Effector memory CD4-positive, alpha-beta T cell (primary cell): ENCODE measurements at places on chromosomes 16 and 17.

DNA sequence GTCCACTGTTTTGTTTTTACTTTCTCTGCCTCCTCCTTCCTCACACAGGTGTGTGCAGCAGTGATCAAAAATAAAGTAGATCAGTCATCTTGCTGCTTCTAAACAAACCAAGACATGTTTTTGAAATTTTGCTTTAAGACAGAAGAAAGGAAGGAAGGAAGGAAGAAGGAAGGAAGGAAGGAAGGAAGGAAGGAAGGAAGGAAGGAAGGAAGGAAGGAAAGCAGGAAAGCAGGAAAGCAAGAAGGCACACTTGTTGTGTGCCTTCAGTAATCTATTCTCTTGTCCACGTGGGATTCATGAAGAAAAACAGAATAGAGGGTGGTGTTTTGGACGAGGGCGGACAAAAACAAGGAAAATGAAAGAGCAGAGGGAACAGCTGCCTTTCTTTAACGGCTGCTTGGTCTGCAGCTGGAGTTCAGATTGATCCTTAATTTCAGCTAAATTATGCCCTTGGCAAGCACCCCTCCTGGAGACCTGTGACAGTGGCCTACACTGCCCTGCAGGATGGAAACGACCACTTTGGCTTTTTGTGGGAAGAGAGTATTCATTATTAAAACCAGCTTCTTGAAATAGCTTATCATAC lies 188.5 kb upstream of the IRX3 start:
- no peaks in the 10 kb centered on the region for H3K36me3 ChIP-seq
- H3K4me1 ChIP-seq = no peaks in the 10 kb centered on the region
- no peaks in the 10 kb centered on the region for H3K27me3 ChIP-seq
- no peak for DNase-seq
- H3K4me3 ChIP-seq = no peak overlapping the region

- no peak for DNase-seq
- H3K4me3 ChIP-seq = no peak overlapping the region
- no peaks in the 10 kb centered on the region for H3K27me3 ChIP-seq
- H3K36me3 ChIP-seq = no peaks in the 10 kb centered on the region
- H3K4me1 ChIP-seq = peaks cover 50% of the 10 kb centered on the region
These were observed 30.7 kb downstream of the CCR7 start for GRCh38 chr17:40534371-40535189.

- peaks cover 2% of the 10 kb centered on the region for H3K36me3 ChIP-seq
- peak overlapping the region; percentile 73 for H3K27ac ChIP-seq
- H3K27me3 ChIP-seq = no peaks in the 10 kb centered on the region
- peaks cover 39% of the 10 kb centered on the region for H3K4me1 ChIP-seq
- DNase-seq = no peak
These were observed 47.7 kb downstream of the TUBD1 start for GRCh38 chr17:59844884-59845594.

DNA sequence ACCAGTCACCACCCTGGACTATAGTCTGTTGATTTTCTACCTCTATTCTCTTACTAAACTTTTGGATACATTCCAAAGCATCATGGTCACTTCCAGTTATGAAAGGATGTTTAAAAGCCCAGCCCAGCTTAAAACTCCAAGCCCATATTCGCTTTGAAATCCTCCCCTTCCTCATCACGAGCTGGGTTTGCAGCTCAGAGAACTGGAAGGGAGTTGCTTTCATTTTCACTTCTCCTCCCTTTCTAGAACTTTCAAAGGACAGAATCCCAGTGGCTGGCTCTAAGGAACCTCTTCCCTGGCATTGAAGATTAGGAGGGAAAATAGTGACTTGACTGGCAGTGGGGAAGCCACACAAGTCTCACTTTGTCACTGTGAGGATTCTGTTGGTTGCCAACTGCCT lies 100.1 kb upstream of the DYNLRB2 start:
- H3K27me3 ChIP-seq = no peaks in the 10 kb centered on the region
- H3K27ac ChIP-seq = no peak overlapping the region
- DNase-seq = no peak
- H3K4me1 ChIP-seq = no peaks in the 10 kb centered on the region
- no peaks in the 10 kb centered on the region for H3K36me3 ChIP-seq
- no peak overlapping the region for H3K4me3 ChIP-seq

DNA sequence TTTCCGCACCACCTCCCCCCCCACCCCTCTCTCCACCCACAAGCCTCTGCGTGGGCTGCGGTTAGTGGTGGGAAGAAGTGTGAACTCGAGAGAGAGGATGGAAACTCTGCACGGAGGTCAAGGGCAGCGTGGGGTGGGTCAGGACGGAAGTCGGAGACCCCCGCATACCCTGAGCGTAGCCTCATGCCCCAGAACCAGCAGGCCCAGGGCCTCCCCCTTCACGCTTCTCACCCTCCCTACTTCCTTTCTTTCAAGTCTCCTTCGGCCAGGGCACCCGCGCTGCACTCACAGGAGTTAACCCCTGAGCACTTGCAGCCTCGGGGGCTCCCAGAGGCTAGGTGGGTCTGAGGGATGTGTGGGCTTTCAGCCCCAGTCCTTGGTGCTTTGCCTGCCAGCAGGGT lies 9.2 kb downstream of the TBKBP1 start:
- H3K4me3 ChIP-seq = peak overlapping the region; percentile 33
- H3K27ac ChIP-seq = peak overlapping the region; percentile 16
- no peaks in the 10 kb centered on the region for H3K27me3 ChIP-seq

GRCh38 chr17:65609749-65610148 lies 48.3 kb upstream of the AXIN2 start:
- H3K4me3 ChIP-seq = no peak overlapping the region
- no peaks in the 10 kb centered on the region for H3K36me3 ChIP-seq
- no peaks in the 10 kb centered on the region for H3K27me3 ChIP-seq

DNA sequence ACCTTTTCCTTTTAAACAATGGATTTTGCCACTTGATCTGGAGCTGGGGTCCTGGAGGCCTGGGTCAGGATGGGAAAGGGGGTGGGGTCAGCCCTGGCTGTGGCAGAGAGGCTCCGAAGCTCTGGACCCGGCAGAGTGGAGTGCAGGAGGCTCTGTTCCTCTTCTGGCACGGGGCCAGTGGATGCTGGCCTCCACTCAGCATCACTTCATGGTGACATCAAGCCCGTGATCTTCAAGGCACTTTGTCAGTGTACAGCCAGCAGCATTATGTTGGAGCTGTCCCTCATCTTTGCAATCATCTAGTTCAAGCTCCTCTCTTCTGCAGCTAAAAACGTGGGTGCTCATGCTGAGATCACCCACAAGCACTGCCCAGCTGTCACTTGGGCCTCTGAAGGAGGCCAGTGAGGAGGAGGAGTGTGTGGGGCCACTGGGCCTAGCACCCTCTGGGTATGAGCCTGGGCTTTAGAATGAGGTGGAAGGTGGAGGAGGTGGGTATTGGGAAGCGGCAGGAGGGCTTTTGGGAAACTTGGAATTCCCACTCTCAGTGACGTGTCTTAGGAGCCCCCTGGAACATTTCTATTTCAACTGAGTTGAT lies 45.9 kb upstream of the MGAT5B start:
- H3K4me3 ChIP-seq = no peak overlapping the region
- no peak for DNase-seq

DNA sequence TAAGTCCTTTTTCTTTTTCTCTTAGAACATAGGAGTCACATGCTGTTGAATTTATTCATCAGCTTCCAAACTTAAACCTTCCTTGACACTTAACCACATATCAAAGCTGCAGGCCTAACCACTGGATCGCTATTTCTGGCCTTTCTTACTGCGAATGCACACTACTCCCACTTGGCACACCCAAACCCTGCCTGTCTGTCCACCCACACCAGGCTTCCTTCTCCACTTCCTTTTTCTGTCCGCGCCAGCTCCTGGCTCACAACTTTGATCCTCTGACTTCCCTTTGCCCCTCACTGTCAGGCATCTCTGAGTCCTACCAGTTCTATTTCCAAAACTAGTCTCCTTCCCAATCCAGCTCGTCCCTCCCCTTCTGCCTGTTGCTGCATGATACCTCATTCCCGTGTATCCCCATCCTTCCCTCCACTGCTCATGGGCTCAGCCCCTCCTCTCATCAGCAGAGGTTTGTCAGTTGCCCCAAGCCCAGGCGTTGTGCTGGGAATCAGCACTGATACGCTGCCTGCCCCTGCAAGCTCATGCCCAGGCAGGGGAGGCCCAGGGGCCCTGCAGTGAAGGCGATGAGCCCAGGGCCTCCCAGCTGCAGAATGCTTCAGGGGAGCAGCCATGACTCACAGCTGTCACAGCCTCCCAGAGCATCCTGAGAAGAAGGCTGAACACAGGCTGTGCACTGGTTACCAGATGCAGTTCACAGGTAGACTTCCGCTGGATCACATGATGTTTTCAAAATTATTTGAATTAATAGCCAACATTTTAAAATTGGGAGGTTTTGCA lies 179.8 kb downstream of the KATNIP start:
- no peak overlapping the region for H3K4me3 ChIP-seq
- no peaks in the 10 kb centered on the region for H3K4me1 ChIP-seq
- no peak for DNase-seq
- no peaks in the 10 kb centered on the region for H3K27me3 ChIP-seq
- no peak overlapping the region for H3K27ac ChIP-seq
